OCI-LY7 (cell line): ENCODE measurements at places on chromosomes 2 and 18. TPM values are rescaled to one million over a fixed set of nuclear protein-coding genes. Genes with fewer than 3 reads are reported as not detected.

DNA sequence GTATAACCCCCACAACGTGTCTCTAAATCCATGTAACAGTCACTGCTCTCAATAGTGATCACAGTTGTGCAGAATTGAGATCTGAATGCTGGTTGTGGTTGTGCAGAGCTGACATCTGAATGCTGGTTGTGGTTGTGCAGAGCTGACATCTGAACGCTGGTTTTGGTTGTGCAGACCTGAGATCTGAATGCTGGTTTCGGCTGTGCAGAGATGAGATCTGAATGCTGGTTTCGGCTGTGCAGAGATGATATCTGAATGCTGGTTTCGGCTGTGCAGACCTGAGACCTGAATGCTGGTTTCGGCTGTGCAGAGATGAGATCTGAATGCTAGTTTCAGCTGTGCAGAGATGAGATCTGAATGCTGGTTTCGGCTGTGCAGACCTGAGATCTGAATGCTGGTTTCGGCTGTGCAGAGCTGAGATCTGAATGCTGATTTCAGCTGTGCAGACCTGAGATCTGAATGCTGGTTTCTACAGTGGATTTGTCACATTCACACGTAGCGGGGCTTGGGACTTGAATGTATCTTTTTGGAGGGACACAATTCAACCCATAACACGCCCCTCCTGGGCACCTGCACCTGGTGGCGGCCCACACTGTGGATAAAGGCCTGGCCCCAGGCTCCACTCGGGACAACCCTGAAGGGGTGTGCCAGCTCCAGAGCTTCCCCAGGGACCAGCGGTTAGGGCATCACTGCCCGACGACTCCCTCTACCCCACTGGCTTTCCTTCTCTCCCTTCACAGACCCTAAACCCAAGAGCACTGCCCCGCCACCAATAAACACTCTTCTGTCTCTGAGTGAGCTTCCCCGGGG lies 51.1 kb upstream of the SLC66A3 start:
- DNase-seq, result no peak

- peak; percentile 6 for DNase-seq
These were observed 30.7 kb downstream of the IGFBP5 start for GRCh38 chr2:216664593-216665034.

DNA sequence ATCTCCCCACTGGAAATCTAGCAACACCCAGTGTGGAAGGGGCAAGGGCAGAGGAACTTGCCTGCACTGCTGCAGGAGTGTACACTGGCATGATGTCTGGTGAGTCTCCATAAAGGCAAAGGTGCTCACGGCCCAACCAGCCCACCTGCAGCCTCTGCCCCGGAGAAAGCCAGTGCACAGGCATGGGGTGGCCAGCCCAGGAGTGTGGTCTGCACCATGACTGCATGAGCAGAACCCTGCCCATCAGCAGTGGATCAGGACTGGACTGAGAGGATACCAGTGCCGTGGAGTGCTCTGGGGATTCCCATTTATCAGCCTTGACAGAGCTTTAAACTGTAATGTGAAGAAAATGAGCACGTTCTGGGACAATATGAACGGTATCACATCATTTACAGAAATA lies 342.6 kb upstream of the HS6ST1 start:
- DNase-seq, result no peak

Gene L3MBTL4
- not detected in 2 replicates for total RNA-seq

Gene PROKR1
- total RNA-seq, result not detected in 2 replicates

DNA sequence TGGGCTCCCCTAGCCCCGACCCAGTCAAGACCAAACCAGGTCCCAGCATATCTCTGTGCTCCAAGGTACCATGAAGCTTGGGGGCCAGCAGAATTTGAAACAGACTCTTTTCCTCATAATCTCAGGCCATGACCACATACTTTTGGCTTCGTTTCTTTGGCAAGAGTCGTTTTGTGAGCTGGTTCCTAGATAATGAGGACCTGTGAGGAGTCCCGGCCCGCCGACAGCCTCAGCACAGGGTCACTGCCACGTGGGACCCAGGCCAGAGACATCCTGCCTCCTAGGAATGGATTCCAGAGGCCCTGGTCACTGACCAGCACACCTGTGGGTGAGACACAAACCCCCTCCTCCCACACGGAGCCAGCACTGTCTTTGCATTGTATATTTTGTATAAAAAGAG lies 73.5 kb downstream of the VAPA start:
- DNase-seq, result no peak

- no peak for DNase-seq
These were observed 767 bp upstream of the NPPC start for GRCh38 chr2:231926761-231927565.

Gene NEU4
- 0.50 and 0.84 TPM in 2 replicates for total RNA-seq

DNA sequence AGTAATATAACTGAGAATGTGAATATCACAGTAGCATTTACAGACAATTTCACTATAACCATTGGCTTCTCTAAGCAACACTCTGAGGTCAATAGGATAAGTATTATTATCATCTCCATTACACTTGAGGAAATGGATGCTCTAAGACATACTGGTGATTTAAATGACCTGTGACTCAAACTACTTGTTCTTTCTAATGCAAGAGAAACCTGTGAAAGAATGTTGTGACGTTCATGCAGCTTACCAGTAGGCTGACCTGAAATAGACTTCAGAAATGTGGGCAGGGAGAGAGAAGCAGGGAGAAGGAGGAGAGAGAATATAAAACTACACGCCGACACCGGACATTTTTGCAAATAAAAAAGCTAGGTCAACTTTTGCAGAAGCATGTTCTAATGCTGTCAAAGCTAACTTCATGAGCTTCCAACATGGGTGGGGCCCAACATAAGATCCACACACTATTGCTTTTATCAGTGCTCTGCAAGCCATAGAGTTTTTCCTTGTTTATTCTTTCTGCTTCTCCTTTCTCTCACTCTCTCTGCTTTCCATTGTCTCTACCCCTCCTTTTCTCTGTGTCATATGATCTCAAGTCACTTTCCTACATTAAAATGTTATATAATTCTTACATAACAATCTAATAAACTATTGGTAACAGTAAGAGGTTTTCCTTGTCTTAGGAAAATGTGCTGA lies 217.6 kb upstream of the FN1 start:
- no peak for DNase-seq

Gene OSBPL1A
- 0.59 and 0.65 TPM in 2 replicates for total RNA-seq
